Articular chondrocyte of knee joint (primary cell): ENCODE measurements at places on chromosomes 4 and X. TPM values are rescaled to one million over a fixed set of nuclear protein-coding genes. Genes with fewer than 3 reads are reported as not detected.

LRAT gene
- 1.2 and 2.1 TPM in 2 replicates for total RNA-seq

USP17L24 gene
- total RNA-seq: not detected in 2 replicates

ATP8A1 gene
- total RNA-seq: 2.2 and 7.0 TPM in 2 replicates

KIAA1210 gene
- not detected in 2 replicates for total RNA-seq

PPARGC1A gene
- total RNA-seq: 15.4 and 21.4 TPM in 2 replicates

CABS1 gene
- total RNA-seq: not detected in 2 replicates

SCML2 gene
- 3.8 and 4.2 TPM in 2 replicates for total RNA-seq

GABRG1 gene
- not detected in 2 replicates for total RNA-seq

GLRA2 gene
- total RNA-seq: not detected in 2 replicates

PCDH19 gene
- total RNA-seq: under 0.01 TPM in 2 replicates
